ENCODE measurements at places on chromosomes 3 and 15. TPM values are rescaled to one million over a fixed set of nuclear protein-coding genes. Genes with fewer than 3 reads are reported as not detected.

IL17RE gene
- not detected for total RNA-seq

NTRK3 gene
- total RNA-seq: 1.3 TPM

KNSTRN gene
- total RNA-seq: 201 TPM

GASK1A gene
- not detected for total RNA-seq

PAQR5 gene
- 3.3 TPM for total RNA-seq

MKRN2OS gene
- not detected for total RNA-seq

SLC24A5 gene
- 0.29 TPM for total RNA-seq

CEP70 gene
- total RNA-seq: 43.1 TPM

CIP2A gene
- 72.3 TPM for total RNA-seq

EPM2AIP1 gene
- 7.8 TPM for total RNA-seq

CSPG5 gene
- 0.48 TPM for total RNA-seq

AHSG gene
- not detected for total RNA-seq

ZPLD1 gene
- total RNA-seq: not detected

Data from RPMI7951 (cell line).